ENCODE measurements at places on chromosomes 16 and 17.

DNA sequence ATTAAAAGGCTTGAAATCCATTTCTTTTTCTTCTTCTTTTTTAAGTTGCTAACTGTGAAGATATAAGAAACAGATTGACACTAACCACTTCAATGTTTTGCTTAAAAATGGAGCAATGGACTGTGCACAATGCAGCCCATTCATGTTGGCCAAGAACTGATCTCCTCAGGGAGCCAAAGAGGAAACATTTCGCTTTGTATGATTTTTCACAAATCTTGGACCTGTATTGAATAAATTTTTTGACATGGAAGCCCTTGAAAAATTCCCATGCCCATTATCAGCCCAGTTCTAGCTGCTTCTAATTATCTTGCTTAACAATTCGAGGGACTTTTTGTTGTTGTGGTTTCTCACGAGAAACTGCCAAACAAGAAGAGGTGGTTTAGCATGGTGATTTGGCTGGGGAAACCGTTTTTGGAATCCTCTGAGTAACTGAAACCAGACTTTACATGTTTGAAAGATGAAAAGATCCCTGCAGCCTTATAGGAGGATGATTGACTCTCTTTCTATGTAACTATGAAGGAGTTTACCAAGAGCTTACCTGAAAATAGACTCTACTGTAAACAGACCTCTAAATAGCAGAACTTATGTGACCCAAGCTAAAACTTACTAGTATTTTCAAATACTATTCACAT, 1389.4 kb upstream of the GOT2 start:
- DNase-seq: no peak

DNA sequence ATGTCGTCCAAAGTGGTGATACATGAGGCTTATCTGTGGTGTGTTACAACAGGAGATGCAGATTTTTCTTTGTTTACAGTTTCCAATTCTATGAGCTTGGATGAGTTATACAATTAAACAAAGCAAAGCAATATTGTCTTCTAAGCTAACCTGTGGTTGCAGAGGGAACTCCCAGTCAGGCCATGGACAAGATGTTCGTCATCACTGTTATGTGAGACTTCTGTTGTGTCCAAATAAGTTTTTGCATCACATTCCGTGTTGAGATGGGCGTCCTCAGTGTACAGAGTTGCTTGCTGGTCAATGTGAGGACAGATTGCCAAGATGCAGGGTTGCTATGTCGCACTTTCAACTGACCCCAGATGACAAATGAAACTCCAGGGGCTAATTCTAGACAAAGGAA, 189.3 kb downstream of the IRF8 start:
- DNase-seq: no peak

DNA sequence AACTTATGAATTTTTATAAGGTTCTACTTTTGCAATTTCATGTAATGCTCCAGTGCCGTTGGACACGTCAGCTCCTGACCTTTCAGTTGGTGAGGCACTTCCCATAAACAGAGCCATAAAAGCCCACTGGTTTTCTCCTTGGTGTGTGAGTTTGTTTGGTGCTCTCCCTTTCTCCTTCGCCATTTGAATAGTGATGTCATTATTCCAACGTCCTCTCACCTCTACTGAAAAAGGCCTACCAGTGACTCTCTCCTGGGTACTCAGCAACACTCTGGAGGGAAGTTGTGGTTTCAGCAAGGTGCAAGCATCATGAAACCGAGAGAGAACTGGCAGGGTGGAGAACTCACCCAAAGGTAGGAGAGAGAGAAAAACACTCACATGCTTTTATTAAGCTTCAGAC, 29.6 kb upstream of the HNF1B start:
- no peak for DNase-seq

DNA sequence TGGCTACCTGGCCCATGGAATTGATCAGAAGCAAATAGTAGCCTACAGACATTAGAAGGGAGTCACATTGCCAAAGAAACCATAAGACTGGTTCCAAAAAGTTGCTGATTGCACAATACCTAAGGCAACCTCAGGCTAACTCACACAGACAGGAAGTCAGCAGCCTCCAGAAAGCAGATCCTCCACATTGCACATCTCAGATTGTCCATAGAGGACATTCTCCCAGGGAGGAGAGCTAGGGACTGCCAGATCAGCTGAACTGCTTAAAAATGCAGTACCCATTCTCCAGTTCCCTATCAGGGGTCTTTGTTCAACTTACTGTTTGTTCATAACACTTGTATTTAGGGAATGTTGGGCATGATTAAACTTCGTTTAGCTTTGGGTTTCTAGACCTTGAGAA, 4.2 kb downstream of the CCL3 start:
- DNase-seq: no peak

DNA sequence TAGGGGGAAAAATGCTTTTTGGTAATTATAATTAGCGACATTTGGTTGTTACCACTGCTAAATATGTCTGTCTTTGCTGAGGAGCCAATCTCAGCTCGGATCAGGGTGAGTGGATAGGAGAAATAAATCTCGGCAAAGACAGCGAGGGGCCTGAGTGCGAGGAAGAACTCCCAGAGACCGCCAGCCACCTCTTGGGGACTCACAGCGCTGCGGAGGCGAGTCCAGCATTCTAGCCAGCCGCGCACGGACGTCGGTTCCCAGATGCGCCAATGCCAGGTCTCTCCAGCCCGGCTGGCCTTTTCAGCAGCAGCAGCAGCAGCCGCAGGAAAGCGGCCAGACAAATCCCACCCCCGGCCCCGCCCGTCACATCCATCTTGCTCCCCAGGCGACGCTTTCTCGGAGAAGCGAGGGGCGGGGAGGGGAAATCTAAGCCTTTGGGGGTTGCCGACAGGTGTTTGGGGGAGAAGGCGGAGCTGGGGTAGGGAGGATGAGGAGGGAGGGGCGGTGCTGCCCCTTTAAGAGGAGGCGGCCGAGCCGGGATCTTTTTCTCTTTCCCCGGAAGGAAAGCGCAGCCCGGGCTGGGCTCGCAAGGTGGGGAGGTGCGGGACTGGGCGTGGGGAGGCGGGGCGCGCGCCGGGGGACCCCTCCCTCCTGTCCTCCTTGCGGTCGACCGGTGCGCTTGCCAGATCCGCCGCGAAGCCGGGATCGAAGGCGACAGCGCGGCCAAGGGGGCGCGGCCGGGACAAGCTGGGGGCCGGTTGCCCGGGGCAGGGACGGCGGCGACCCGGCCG, at the start of gene ITGA3:
TSS of gene ITGA3 (plus strand) at position 685 of the 791 bp plus-strand sequence. CDS start 330 bp downstream, outside the sequence.
- peak; percentile 97 for DNase-seq

DNA sequence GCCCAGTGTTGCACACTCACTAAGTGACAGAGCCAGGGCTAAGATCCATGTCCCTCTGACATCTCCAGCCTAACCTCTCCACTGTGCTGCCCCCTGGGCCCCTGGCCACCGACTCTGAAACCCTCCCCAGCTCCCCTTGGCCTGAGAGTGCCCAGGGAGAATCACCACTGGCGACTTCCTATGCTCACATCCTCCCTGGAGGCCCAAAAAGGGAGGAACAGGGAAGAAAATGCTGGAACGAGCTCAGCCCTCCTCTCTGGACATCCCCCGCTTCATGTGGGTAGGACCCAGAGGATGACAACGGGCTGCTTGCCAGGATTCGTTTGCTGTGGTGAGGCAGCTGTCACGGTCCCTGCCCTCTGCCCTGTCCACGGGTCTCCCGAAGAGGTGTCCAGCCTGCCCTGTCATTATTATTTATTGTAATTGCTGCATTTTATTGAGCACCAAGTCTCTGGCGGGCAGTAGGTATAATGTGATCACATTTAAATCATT, 153.5 kb upstream of the RPL38 start:
- no peak for DNase-seq

DNA sequence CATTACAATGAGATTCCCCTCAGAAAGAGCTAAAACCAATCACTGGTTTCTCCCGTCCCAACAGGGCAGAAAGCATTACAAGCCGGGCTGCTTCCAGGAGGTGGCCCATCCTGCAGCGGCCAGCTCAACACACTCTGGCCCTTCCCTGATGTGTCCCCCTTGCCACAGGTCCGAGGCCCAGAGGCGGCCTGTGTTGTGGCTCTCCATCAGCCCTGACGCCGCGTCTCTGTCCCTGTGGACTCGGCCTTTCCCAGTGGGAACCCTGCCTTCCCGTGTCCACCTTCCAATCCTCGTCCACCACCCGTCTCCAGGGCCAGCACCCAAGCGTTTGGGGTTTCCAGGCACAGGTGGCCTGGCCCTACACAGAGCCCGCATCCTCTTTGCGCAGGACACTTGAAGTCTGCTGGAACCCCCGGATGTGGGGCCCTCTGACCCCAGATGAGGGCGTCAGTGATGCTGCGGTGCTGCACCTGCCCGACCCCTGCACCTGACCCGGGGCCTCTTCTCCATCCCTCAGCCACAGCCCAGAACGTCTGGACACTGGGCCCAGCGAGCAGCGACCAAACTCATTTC, 21.1 kb downstream of the RAB40B start:
- DNase-seq: no peak

GRCh38 chr17:13601776-13602551, at the start of gene HS3ST3A1:
TSS of gene HS3ST3A1 (minus strand) at chr17:13601929. CDS start at chr17:13601129, 800 bp downstream.
- peak; percentile 81 for DNase-seq

DNA sequence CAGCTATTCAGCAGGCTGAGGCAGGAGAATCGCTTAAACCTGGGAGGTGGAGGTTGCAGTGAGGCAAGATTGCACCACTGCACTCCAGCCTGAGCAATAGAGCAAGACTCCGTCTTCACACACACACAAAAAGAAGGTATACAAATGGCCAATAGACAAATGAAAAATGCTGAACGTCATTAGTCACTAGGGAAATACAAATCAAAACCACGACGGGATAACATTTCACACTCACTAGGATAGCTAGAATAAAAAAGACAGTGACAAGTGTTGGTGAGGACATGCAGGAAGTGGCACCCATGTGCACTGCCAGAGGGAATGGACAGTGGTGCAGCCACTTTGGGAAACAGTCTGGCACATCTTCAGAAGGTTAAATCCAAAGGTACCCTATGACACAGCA, 172.9 kb downstream of the FTO start:
- peak; percentile 47 for DNase-seq

GRCh38 chr17:42378959-42379594, 9.2 kb downstream of the STAT3 start:
- DNase-seq: peak; percentile 28

GRCh38 chr17:79706931-79707850, 23.6 kb upstream of the ENPP7 start:
- peak; percentile 15 for DNase-seq

GRCh38 chr17:46950997-46951621, 27.9 kb downstream of the RPRML start:
- no peak for DNase-seq

DNA sequence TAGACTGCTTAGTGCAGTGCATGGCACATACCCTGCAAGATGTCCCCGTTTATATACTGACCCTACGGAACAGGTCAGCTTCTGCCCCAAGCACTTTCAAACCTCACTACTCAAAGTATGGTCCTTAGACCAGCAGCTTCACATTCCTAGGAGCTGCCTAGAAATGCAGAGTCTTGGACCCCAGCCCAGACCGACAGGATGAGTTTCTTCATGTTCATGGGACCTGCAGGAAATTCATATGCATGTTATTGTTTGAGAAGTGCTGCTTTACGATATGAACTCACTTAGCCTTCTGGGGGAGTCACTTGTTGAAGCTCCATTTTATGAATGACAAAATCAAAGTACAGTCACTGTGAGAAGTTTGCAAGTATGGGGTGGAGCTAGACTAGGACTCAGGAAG, 82.6 kb downstream of the DYNLRB2 start:
- no peak for DNase-seq

DNA sequence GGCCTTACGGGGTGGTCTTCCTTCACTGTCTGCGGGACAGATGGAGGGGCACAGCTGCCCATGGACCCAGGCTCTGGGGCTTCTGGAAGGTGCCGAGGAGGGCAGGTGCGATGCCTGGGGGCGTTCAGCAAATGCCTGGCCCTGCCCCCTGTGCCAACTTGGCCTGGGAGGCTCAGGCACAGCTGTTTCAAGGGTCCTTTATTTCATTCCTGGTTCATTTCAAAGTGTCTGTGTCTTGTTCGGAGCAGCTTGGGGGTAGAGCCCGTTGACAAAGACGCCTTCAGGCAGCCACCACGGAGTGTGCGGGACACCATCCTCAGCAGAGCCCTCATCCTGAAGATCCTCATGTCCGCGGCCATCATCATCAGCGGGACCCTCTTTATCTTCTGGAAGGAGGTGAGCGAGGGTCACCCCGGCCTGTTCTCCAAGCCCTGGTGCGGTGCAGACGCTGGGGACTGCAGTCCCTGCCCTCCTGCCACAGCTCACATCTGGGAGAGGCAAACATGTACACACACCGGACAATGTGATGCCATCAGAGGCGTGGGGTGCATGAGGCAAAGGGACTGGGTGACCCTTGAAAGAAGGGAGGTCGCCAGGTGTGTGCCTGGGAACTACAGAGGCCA, 43.9 kb downstream of the MEAK7 start:
- no peak for DNase-seq

GRCh38 chr16:59274141-59274540, 540.0 kb upstream of the GOT2 start:
- no peak for DNase-seq

- DNase-seq: peak; percentile 25
Measured at GRCh38 chr16:68627951-68628425, 17.1 kb upstream of the CDH3 start.

DNA sequence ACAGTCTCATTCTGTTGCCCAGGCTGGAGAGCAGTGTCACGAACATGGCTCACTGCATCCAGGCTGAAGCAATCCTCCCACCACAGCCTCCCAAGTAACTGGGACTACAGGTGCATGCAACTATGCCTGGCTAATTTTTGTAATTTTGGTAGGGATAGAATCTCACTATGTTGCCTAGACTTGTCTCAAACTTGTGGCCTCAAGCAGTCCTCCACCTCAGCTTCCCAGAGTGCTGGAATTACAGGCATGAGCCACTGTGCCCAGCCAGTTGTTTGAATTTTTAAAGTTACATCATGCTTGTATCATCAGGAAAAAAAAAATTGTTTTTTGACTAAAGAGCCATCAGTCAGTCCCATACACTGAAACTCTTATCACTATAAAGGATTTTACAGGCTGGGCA, 17.1 kb upstream of the VPS4A start:
- DNase-seq: no peak

DNA sequence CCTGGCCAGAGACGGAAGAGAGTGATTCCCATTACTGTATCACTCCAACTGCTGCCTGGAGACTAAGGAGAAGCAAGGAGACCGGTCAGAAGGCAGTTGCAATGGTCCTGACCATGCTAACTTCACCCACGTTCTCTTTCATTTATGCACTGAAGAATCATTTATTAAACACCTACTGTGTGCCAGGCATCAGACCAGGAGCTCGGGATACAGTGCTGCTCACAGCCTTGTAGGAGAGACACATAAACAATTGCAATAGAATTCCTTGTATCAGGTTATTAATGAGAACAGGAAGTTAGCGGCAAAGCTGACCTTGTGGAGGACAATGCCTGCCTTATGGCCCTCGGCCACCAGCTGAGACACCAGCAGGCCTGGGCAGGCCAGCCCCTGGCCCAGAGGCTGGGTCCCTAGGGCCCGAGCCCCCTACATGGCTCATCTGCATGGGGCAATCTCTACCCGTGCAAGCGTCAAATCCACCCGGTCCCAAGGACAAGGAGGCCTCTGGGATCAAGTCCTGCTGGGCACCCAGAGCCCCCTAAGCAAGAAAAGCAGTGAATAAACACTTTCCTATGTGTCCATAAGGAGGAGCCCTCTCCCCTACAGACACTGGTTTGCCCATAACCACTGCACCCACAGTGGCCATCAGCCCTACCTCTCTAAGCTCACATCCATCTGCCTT, 8.6 kb upstream of the ENPP7 start:
- DNase-seq: peak; percentile 15

GRCh38 chr16:27471661-27472060, 69.7 kb downstream of the IL21R start:
- no peak for DNase-seq
